ENCODE measurements at places on chromosomes 12 and 14.

DNA sequence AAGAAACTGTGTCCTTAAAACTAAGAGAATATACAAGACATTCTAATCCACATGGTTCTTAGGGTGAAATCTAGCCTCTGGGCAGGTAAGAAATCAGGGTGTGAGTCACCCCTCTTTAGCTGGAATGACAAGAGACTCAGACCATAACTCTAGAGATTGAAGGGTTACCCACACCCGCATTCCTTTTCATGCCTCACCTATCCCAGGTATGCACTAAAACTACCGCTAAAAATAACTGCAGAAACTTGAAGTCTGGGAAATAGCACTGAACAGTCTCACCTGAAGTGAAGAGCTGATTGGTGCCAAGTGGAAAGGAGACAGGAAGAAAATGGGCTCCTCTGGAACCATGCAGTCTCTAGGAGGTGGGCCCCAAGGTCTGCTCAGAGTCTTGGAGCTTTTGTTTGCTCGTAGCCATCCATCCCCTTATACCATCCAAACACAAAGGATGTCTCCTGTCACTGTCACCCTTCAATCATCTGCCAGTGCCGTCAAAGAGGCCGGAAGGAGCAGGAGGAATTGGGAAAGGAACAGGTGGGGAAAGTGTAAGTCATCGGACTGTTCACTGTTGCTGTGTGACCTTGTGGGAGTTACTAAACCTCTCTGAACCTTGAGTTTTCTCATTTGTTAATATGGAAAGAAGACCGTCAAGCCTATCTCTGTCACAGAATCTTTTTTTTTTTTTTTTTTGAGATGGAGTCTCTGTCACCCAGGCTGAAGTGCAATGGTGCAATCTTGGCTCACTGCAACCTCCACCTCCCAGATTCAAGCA lies 22.4 kb downstream of the DDX47 start:
- DNase-seq, result no peak

- DNase-seq, result no peak
Measured at GRCh38 chr12:49230176-49230804, 34.6 kb upstream of the TUBA1C start.

DNA sequence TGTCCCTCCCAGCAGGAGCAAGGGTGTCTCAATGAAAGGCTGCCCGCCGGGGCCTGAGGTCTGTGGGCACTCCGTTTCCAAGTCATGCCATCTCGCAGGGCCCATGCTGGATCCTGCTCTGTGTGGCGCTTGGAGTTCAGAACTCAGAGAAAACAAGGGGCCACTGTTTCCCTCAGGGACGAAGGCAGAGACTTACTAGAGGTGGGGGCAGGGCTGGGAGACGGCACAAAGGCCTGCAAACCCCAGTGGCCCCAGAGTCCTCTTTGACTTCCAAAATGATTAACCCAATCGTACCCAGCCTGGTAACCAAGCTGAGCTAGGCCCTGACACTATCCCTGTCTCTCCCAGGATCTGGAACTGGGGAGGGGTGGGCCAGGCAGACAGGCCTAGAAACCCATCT lies 95.8 kb downstream of the ITPK1 start:
- no peak for DNase-seq

DNA sequence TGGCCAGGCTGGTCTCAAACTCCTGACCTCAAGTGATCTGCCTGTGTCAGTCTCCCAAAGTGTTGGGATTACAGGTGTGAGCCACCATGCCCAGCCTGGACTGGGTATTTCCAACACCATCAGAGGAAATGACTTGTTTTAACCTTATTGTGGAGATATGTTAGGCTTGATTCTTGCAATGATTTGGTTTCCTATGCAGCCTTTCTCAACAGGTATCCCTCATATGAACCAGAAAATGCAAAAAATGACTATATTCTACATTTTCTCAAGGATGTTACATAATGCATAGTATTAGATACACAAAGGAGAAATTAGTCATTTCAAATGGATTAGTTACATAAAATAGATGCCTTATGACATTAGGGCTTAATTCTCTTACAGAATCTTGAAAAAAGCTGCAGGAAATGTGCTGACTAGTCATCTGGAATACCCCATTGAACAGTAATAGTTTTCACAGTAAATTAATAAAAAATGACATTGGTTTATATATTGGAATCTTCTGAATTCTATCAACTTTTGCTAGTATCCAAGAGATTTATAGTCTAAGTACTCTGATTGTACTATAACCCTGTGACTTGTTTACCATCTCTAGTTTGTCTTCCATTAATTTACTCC lies 132.6 kb downstream of the INSM2 start:
- DNase-seq, result no peak

GRCh38 chr12:111730420-111730819 lies 36.3 kb upstream of the ALDH2 start:
- DNase-seq, result no peak

DNA sequence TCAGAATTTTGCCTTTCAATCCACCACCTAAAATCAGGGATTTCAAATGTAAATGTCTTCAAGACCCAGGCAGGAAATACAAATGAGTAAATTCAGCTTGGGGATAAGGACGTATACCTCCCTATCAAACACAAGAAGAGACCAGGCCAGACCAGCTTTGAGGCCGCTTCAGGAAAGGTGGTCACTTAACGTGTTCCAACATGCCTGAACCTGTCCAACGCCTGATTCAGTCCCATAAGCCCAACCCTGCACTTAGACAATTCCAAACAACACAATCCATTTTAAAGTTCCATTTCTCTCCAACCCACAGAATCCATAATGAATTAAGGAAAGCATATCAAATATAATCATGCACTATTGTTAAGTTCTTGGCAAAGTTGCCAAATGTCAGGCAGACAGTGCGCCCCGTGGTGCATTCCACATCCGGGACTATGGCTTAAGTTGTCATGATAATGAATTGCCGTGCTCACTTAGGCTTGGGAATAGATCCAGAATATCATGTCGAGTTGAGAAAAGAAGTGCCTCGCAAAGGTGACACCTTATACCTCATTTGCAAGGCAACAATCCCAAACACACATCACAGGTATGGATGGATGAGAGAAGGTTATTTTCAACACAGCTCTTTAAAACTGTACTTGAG lies 35.5 kb downstream of the CCDC60 start:
- DNase-seq, result no peak

- DNase-seq, result no peak
Measured at GRCh38 chr14:59707778-59708561, 131.4 kb upstream of the CCDC175 start.

DNA sequence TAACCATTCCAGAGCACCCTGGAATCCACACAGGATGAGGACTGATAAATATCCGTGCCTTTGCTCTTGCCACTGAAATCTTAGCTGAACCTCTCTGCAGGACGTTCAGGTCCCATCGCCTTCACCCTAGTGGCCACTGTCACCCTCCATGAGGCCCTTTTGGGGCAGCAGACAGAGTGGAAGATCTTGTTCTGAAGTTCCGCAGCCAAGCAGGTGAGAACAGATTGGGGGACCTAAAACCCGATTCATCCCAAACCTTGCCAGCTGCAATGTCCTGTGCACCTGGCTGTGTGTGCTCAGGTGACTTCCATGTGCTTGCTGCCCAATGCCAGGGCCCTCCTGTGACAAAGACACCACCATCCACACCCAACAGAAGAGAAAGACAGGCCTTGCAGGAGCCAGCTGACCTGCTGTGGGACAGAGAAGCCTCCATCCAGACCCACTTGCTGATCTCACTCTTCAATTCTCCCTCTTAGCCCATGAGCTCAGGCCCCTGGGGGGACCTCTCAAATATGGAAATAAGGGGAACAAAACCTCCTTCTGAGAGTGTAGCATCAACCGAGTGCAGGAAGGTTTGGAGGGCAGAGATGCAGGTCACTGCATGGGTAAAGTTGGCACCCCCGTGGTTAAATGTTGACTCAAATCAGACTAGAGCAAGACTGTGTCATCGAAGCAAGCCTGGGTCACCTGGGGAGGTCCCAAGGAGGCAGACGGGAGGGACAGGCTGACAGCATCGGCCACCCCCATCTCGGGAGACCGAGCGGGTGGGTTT lies 308.7 kb upstream of the DIO3 start:
- no peak for DNase-seq

GRCh38 chr14:75926431-75927115 lies 55.2 kb downstream of the TGFB3 start:
- DNase-seq, result no peak

GRCh38 chr14:68286667-68287066 lies 467.1 kb downstream of the RAD51B start:
- no peak for DNase-seq

GRCh38 chr12:11901701-11902524 lies 168.8 kb upstream of the BCL2L14 start:
- no peak for DNase-seq

- no peak for DNase-seq
Measured at GRCh38 chr12:51188359-51189051, 15.6 kb upstream of the TFCP2 start.

- no peak for DNase-seq
Measured at GRCh38 chr12:953776-954175, 4.3 kb upstream of the RAD52 start.

GRCh38 chr14:68813318-68813838 lies 20.5 kb upstream of the ZFP36L1 start:
- DNase-seq, result no peak

- no peak for DNase-seq
Measured at GRCh38 chr14:71204231-71204630, 297.0 kb downstream of the PCNX1 start.
